Stimulated activated effector memory CD8-positive, alpha-beta T cell treated with anti-CD3 and anti-CD28 coated beads, Interleukin-12 subunit alpha, Interleukin-12 subunit beta, amount 100 ng/mL, for 72 hours (primary cell): ENCODE measurements at places on chromosomes 11 and 22.

DNA sequence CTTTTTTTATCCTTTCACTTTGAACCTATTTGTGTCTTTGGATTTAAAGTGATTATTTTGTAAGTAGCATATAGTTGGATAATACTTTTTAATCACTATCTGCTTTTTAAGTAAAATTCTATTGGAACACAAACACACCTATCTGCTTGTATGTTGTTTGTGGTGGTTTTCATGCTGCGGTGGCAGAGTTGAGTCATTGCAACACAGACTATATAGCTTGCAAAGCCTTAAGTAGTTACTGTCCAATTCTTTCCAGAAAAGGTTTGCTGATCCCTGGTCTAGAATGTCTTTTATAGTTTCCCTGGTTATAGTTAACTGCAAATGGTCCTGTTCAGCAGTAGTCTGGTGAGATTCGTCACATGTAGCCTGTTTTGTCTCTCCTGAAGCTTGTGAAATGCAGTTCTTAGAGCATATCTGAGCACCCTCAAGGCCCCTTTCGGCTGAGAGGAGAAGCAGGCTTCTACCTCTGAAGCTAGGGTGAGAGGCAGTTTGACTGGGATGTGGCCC is 21.5 kb downstream of the SHANK3 start:
- DNase-seq = no peak

DNA sequence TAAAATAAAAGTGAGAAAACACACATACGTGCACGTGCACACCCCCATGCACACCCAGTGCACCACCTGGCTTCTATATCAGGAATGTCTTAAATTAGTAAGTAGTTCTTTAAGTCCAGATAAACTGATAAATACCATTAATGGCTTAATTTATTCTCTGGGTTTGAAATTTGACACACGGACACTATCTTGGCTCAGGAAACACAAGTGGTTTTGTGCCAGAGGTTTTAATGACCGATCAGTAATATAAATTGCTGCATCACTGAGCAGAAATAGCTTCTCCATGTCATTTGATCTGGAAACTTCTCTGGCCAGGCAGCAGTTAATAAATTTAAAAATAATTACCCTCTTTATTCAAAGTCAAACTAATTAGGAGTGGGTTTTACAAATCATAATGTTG is 101.5 kb upstream of the NNMT start:
- DNase-seq = no peak

- no peak for DNase-seq
These were observed 20.2 kb upstream of the OR10A5 start for GRCh38 chr11:6825231-6825744.

GRCh38 chr11:68302670-68303069 is 9.7 kb upstream of the LRP5 start:
- DNase-seq = no peak

DNA sequence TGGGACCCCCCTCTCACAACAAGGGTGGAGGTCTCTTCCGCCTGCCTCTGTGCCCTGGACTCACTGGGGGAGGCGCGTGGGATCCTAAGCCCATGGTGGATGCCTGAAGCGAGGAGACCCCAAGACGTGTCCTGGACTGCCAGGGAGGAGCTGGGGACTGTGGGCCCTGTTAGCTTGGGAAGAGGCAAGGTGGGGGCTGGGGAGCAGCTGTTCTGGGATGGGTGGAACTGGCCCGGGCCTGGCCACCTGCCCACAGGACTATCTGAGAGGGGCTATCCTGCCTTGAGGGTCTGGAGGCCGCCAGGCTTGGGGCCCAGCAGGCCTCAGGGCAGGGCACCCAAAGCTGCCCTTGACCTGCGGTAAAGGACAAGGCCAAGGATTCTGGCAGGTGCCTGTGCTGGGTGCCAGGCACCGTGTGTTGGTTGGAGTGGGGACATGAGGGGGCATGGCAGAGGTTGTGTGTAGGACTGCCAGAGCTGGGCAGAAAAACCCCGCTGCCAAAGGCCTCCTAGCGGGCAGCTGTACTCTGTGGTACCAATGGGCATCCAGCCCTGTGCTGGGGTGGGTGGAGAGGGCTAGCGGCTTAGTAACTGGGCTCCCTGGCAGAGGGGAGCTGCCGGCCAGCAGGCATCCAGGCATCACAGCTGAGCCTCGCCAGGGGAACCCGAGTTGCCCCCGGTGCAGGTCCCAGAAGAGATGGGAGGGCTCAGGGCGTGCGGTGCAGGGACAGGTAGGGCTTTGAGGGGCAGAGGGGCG is 670 bp downstream of the LSP1 start:
- DNase-seq = peak; percentile 77

- DNase-seq = no peak
These were observed 20.1 kb downstream of the SMARCB1 start for GRCh38 chr22:23806837-23807236.

GRCh38 chr22:22021162-22021750 is 38.7 kb upstream of the TOP3B start:
- no peak for DNase-seq
